ENCODE measurements at places on chromosomes 2 and 18.

- DNase-seq, result no peak
These were observed 68.8 kb downstream of the ADI1 start for GRCh38 chr2:3450385-3451010.

DNA sequence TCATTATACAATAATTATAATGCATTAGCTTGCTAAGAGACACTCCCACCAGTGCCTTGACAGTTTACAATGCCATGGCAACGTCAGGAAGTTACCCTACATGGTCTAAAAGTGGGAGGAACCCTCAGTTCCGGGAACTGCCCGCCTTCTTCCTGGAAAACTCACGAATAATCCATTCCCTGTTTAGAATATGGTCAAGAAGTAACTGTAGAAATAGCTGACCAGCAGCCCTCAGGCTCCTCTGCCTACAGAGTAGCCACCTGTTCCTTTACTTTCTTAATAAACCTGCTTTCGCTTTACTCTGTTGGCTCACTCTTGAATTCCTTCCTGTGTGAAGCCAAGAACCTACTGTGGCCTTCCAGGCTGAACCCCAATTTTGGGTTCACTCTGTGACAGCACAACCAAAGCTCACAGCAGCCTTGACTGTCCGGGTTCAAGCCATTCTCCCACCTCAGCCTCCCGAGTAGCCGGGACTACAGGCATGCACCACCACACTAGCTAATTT, 20.0 kb upstream of the PTPN2 start:
- DNase-seq, result no peak

GRCh38 chr18:54203914-54204313, 20.6 kb downstream of the MBD2 start:
- DNase-seq, result no peak

- no peak for DNase-seq
These were observed 6.2 kb downstream of the COLEC12 start for GRCh38 chr18:493986-494983.

GRCh38 chr2:68483011-68483410, 15.6 kb downstream of the APLF start:
- no peak for DNase-seq
